ENCODE measurements at places on chromosomes 16 and 17.

- DNase-seq: no peak
These were observed 224.0 kb downstream of the CDH8 start for GRCh38 chr16:61812251-61812650.

GRCh38 chr16:68426347-68426652, 22.0 kb downstream of the SMPD3 start:
- DNase-seq: no peak

- no peak for DNase-seq
These were observed 47.9 kb downstream of the GINS3 start for GRCh38 chr16:58440131-58440530.

DNA sequence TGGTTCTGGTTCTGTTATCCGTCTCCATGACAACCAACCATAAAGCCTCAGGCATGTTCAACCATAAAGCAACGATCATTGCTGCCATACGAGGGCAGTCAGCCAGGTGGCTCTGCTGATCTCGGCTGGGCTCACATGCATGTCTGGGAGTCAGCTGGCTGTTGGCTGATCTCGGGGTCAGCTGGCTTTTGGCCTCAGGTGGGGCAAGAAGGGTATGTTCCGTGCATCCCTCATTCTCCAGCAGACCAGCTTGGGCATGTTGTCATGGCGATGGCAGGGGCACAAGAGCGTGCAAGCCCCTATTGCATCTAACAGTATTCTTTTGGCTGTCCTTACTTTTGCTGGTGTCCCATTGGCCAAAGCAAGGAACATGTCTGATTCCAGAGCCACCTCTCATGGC, 86.2 kb downstream of the ABCC6 start:
- no peak for DNase-seq

DNA sequence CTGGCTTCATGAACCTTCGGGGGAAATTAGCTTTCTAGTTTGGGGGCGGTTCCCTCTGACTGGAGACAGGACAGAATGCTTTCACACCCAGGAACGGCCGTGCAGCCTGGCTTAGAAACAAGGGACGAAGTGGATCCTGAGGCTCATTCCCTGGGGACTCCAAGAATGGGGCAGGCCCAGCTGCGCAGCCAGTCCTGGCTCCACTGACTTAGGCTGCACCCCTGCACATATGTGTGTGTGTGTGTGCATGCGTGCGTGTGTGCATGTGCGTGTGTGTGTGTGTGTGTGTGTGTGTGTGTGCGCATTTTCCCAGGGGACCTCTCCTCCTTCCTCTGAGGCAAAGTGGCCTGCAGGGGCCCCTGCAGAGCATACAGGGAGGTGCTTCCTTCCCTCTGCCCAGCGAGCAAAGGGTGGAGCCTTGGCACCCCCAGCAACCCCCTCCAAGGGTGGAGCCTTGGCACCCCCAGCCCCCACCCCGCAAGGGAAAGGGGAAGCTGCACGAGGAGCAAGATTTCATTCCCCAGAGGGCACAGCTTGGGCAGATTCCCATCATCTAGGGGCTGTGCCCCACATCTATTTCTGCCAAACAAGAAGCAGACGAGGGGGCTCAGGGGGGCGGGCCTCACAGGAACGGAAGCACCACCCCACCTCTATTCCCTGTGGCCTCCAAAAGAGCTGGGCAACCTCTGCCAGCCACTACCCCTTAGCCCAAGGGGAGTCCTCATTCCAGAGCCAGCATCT, 97.6 kb upstream of the CBX4 start:
- DNase-seq: no peak

- DNase-seq: no peak
These were observed 2.0 kb upstream of the ORAI3 start for GRCh38 chr16:30946671-30947540.

DNA sequence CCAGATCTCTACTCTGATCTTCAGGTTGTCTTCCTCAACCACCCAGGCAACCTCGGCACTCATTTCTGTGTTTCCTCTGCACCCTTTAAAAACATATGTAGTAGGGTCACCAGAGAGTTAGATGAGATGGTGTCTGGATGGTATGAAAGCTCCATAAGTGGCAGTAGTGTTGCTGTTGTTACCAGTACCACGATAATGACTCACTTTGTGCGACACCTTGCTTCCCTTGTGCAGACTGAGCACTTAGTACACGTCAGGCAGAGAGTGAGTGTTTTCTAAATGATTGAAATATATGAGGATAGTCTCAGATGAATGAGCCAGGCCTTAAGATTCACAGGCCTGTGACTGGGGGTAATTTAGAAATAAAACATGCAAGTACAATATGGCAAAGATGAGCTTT, 188.7 kb downstream of the MAF start:
- DNase-seq: no peak

GRCh38 chr16:5882087-5882640, 784.6 kb upstream of the EEF2KMT start:
- DNase-seq: no peak

DNA sequence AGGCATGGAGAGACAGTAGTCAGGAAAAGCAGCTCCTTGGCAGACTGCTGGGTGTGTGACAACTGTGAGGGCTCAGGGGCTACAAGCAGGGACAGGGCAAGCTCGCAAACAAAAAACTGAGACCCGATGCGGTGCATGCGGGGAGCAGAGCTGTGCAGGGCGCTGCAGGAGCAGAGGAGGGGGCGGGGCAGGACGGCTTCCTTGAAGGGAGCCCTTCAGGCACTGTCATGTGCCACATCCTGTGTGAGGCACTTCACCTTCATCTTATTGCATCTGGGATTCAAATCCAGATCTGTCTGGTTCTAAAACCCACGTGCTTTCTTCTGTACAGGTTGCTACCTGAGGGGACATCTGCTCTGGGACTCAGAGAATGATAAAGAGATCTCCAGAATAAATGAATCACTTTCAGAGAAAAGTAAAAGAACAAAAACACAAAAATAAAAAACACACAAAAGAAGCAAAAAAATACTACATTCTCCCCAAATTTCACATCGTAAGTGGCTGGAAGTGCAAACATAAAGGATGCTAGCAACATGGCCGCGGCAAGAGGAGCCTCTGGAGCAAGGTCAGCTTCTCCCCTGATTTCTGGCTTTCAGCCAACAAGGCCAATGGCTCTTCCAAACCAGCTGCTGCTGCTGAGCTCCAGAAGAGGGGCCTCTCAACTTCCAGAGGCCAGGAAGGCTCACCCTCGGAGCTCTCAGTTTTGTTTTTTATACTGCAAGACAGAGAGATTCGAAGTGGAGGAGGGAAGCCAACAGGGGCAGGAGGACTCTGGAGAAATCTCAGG, 14.2 kb downstream of the LYRM9 start:
- DNase-seq: no peak

GRCh38 chr16:57462978-57463362, 491 bp downstream of the POLR2C start:
- DNase-seq: no peak

- no peak for DNase-seq
These were observed 17.5 kb downstream of the ITGB3 start for GRCh38 chr17:47270946-47271705.

DNA sequence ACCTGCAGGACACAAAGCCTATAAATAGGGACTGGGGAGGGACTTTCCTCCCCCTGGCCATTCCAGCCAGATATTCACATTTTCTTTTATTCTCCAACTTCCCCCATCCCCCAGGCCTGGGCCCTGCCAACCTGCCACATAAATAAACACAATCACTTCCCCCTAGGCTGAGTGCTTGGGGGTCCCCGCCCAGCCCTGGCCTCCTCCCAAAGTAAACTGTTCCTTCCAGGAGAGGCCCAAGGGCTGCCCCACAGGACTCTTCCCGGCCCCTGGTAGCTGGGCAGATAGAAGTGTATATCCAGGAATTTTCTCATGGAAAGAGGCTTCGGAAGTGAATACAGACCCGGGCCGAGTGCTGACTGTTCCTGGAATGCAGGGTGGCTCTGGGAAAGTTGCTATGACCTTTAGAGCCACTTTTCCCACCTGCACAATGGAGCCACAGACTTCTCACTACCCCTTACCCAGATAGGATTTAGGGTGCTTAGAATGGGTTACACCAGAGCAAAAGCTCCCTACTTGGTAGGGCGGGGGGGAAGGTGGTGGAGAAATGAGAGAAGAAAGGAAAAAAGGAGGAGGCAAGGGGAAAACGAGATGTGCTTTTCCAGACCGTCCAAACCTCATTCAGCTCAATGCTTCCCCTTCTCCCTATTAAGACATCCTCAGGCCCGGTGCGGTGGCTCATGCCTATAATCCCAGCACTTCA, 8.5 kb downstream of the CSF3 start:
- no peak for DNase-seq

GRCh38 chr17:14325618-14326167, 24.8 kb downstream of the HS3ST3B1 start:
- DNase-seq: no peak

DNA sequence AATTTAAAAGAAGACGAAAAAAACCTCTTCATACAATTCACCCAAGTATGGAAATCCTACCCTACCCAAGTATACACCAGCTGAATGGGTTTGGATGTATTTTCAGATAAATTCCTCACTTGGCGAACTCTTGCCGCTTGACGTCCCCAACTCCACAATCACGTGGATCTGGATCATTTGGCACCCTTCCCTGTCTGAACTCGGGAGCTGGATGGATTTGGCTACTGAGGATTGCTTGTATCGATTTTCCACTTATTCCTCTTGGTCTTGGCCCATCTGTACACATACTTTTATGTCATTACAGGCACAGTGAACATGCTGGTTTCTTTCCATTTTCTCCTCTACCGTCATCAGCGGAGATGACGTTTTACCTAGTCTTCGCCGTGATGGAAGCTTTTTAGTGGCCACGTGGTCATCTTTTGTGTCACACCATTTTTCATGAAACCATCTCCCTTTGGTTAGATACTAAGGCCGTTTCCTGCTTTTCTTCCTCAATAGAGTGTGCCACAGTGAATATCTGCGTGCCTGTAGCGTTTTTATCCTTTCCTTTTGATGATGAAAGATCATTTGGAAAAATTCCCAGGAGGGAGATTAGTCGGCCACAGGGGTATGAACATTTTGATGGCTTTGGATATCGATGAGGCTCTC, 47.1 kb downstream of the CMIP start:
- DNase-seq: no peak

GRCh38 chr16:23876256-23876896, 40.6 kb downstream of the PRKCB start:
- DNase-seq: no peak

DNA sequence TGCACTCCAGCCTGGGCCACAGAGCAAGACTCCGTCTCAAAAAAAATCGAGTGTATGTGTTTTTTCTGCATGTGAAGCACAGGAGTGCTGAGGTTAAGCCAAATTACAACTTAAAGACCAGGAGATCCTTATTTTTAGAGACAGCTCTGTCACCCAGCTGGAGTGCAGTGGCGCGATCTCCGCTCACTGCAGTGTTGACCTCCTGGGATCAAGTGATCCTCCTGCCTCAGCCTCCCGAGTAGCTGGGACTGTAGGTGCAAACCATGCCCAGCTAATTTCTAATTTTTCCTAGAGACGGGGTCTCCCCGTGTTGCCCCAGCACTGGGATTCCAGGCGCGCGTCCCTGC, 7.5 kb upstream of the PPP1R27 start:
- DNase-seq: no peak

DNA sequence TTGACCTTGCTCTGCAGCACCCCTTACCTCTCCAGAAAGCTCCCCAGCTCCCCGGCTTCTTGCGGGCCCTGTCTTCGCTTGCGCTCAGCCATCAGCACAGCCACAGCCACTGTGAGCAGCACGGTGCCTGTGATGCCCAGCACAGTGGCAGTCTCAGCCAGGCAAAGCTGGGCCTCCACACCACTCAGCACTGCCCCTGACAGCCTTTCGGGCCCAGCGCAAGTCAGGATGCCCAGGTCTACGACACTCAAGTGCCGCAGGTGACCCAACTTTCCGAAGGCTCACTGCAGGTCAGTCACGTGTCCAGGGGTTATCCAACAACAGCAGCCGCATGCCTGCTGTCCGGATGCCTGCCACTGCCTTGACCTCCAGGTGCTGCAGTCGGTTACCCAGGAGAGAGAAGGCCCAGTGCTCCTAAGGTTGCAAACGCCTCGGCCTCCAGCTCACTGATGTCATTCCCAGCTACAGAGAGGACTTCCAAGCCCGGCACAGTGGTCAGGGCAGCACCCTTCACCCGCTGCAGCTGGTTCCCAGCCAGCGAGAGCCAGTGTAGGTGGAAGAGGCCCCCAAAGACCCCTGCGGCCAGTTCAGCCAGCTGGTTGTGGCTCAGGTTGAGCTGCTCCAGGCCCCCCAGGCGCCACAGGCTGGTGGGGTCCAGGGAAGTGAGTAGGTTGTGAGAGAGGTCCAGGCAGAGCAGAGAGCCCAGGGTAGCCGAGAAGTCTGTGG, 8.9 kb upstream of the TMEM101 start:
- DNase-seq: no peak
